ENCODE measurements at places on chromosomes 7 and 10.

- no peak for DNase-seq
Measured at GRCh38 chr7:143395187-143396149, 13.2 kb downstream of the EPHA1 start.

DNA sequence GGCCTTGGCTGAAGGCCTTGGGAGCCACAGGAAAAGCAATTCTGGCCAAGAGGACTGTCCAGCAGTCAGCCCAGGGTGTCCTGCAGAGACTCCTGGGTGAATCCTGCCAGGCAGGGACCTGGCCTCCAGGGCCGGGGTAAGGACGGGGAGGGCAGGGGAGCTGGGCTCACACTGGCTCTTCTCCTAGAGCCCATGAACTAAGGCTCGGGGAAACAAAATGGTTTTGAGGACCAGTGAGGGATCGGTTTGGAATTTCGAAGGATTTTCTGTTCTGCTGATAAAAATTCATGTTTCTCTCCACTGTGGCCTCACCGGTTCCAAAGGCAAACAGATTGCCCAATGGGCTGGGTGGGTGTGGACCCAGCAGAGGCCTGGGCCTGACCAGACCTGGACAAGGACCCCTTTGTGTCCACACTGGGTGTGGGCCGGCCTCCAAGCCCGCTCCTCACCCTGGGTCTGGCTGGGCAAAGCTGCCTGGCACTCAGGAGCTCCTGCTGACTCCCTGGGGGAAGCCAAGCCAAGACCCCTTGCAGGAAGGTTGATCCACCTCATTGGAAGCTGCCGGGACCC, 27.3 kb downstream of the FAM20C start:
- no peak for DNase-seq

- no peak for DNase-seq
Measured at GRCh38 chr10:56487746-56488145, 126.7 kb upstream of the ZWINT start.

DNA sequence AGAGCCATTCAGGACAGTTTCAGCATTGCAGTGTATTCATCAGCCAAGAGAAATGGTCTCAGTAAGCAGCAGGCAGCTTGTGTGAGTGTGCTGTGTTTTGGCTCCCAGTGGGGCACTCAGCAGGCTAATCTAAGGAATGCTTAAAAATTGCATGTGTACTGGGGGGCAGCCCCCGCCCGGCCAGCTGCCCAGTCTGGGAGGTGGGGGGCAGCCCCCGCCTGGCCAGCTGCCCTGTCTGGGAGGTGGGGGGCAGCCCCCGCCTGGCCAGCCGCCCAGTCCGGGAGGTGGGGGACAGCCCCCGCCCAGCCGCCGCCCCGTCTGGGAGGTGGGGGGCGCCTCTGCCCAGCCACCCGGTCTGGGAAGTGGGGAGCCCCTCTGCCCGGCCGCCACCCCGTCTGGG, 116.2 kb downstream of the GRID1 start:
- no peak for DNase-seq

DNA sequence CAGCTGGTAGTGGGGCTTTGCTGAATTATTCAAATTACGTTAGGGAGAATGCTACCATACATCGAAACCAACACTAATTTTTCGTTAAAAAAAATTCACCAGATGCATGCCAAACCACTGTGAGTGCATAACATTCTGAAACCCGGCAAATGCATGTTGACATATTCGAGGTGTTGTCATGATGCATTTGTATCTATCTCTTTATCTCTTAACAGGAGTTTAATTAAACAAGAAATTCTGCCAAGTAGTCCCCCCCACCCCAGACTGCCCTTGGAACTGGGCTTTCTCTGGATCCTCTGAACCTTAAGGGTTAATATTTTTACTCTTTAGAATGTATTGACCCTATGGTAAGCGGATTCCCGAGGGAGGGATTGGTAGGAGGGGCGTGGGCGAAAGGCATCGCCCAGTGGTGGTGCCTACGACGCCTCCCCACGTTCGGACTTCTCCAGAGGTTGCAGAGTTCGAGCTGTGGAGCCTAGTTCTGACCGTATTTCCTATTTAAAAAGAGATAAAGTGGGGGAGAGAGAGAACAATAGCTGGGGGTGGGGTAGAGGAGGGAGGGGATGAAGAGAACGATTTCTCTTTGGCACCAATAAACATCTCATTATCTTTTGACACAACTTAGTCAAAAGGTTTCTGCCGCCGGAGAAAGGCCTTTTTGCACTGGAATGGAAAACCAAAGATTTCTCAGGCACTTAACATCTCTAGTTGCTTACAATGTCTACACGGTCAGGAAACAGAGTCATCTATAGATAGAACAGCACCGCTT, 7.2 kb downstream of the DLX6 start:
- no peak for DNase-seq

- no peak for DNase-seq
Measured at GRCh38 chr10:119292968-119293760, 85.8 kb downstream of the GRK5 start.

GRCh38 chr7:98949336-98950044, 71.2 kb downstream of the TRRAP start:
- DNase-seq, result no peak

- DNase-seq, result no peak
Measured at GRCh38 chr10:96501985-96502384, 11.7 kb downstream of the TLL2 start.

DNA sequence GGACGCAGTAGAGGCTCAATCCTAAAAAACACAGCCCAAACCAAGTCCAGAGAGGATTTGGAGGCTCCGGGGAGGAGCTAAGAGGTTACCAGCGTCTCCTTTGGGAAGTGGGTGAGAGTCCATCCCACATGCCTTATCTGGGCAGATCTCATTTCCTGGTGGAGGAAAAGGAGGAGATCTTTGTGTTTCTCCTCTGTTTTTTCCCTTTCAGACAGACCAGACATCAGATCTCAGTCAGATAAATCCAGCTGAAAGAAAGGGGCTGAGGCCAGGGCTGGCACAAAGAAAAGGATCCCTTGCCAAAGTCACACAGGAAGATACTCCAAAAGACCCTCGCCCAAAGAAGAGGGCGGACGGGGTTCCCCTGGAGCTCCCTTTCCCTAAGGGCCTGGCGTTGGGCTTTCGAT, 58.3 kb upstream of the COMTD1 start:
- DNase-seq, result no peak
